ENCODE measurements at places on chromosomes 6 and 20.
A peak's percentile ranks its signal among the peaks of the same experiment; 100 is the strongest.

DNA sequence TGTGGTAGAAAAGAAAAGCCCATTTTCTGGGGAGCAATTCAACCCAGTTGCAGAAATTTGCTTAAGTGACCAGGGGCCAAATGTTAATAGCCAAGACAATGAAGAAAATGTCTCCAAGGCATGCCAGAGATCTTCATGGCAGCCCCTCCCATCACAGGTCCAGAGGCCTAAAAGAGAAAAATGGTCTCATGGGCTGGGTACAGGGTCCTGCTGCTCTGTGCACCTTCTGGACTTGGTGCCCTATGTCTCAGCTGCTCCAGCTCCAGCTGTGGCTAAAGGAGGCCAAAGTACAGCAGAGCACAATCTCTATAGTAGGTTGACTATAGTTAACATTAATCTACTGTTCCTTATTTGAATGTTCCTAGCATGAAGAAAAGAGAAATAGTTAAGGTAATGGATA, 44.7 kb downstream of the FRK start:
- DNase-seq: no peak

DNA sequence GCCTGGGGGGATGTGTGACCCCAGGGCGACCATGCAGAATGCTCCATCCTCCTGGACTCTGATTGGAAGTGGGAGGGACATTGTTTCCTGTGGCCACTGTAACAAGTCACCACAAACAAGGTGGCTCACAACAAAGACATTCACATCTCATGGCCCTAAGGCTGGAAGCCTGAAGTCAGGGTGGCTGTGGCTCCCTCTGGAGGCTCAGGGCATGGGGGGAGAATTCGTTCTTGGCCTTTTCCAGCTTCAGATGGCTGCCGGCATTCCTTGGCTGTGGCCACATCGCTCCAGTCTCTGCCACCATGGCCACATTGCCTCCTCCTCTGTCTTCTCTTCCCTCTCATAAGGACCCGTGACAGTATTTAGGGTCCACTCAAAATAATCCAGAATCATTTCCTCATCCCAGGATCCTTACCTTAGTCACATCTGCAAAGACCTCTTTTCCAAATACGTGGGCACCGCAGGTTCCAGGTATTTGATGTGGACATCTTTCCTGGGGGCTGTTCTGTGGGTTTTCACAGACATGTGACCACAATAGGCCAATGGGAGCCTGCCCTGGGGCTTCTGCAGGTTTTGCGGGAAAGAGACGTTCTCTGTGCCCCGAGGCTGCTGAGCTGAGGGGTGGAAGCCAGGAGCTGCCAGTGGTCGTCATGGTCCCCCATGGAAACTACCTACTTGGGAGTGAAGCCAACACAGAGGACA, 249.3 kb downstream of the PREX1 start:
- no peak for DNase-seq

DNA sequence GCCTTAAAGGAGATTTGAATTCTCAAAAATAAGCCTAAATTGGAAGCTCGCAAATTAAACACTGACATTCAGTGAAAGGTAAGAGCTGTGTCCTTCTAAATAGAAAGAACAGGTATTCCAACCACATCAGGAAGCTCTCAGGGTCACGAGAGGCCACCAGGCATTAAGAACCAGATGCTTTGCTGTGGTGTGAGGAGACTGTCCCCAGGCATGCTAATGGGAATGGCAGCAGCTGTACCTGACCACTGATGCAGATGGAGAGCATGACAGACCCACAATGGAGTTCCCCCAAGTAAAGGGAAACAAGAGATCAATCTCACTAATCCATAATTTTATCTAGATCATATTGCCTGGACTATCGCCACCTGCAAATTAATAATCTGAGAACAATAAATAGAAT, 658.9 kb upstream of the NOX3 start:
- DNase-seq: no peak

GRCh38 chr20:58568126-58568482, 52.9 kb upstream of the APCDD1L start:
- DNase-seq: no peak

- DNase-seq: no peak
Measured at GRCh38 chr20:46253391-46253790, 54.9 kb downstream of the CDH22 start.

DNA sequence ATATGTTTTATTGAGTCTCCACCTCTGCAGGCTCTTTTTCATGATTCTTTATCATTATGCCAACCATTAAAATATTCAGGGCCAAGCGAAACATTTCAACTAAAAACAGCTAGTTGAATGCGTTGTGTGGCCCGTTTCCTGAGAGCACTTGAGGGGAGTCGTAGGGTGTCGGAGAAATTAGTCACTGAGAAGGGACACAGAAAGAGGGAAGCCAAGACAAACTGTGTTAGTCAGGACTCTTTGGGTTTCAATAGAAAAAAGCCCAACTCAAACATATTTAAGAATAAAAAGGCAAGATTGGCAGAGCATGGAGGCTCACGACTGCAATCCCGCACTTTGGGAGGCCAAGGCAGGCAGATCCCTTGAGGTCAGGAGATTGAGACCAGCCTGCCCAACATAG, 58.9 kb downstream of the MAFB start:
- DNase-seq: no peak

GRCh38 chr20:32013326-32013725, 3.1 kb downstream of the CCM2L start:
- no peak for DNase-seq

DNA sequence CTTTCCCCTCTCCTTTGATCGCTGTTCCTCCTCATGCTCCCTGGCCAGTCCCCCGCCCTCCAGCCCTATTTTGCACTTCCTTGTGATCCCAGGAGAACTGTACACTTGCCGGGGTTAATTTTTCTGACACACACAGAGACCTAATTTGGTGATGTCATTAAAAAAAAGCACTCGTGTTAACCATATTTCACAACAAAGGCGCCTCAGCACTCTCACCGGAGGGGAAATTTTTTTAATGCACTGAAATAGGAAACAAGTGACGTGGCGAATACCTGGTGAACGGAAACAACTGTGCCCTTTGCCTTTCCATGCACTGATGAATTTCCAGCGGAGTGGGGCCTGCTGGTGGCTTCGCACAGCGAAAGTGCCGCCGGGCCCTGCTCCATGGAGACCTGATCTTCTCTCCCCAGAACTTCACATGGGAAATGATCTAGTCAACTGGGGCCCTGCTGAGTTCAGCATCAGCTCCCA, 53.9 kb upstream of the TAGAP start:
- peak; percentile 71 for DNase-seq

DNA sequence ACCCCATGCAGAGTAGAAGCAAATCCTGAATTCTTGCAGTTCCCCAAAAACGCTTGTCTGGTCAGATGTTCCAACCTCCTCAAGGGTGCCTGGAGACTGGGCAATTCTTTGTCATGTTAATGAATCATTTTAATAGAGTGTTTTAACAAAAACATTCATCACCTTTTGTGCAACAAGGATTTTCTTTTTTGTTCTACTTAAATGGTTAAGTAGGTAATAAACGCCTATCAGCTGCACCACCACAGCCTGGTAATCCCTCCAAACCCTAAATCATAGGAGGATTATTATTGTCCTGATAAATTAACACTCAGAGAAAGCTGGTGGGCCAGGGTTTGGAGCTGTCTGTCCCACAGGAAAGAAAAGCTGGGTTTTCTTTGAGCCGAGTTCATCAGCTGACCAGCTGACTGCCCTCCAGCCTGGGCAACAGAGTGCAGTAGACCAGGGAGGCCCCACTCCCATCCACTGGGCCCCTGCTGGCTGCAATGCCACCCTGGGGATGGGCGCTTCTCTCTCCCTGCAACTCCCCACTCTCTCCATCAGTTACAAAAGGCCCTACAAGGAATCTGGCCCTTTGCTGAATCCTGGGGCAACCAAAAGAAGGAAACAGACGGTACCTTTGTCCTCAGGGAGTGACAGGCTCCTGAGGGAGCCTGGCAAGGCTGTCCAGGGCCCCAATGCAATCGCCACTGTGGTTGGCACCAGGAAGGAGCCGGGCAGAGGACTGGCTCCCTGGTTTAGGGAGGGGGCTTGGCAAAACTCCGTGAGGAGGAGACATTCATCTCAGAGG, 23.1 kb upstream of the BMP7 start:
- no peak for DNase-seq

GRCh38 chr6:35024551-35025054, 116.5 kb downstream of the TCP11 start:
- no peak for DNase-seq

GRCh38 chr6:56026455-56027180, 151.2 kb upstream of the BMP5 start:
- DNase-seq: no peak

GRCh38 chr6:27894839-27895762, 17.1 kb downstream of the OR2B2 start:
- peak; percentile 76 for DNase-seq

GRCh38 chr6:24930431-24930871, 5.3 kb downstream of the RIPOR2 start:
- no peak for DNase-seq

DNA sequence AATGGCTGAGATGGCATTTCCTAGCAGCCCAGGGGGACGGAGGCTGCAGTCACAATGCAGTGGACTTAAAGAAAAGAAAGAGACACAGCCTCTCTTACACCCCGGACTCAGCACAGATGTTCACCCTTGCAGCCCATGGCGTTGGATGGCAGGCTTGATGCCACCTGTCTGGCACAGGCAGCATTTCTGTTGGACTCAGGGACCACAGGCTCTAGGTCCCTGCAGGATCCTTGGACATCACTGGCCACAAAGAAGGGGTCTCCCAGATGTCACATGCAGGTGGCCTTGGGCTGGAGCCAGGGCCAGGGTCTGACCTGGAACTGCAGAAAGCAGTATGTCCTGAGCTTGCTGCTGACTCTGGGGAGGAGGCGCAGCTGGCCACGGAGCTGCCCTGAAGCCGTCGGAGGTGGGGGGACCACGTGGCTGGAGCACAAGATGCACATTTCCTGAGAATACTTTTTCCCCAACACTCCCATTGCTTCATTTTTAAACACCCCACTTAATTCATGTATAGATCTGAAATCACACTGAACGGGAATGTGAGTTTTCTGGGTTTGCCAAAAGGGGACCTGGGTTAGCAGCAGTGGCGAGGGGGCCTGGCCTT, 102.3 kb upstream of the SULF2 start:
- no peak for DNase-seq

GRCh38 chr6:21708320-21708580, 114.7 kb downstream of the SOX4 start:
- DNase-seq: no peak

DNA sequence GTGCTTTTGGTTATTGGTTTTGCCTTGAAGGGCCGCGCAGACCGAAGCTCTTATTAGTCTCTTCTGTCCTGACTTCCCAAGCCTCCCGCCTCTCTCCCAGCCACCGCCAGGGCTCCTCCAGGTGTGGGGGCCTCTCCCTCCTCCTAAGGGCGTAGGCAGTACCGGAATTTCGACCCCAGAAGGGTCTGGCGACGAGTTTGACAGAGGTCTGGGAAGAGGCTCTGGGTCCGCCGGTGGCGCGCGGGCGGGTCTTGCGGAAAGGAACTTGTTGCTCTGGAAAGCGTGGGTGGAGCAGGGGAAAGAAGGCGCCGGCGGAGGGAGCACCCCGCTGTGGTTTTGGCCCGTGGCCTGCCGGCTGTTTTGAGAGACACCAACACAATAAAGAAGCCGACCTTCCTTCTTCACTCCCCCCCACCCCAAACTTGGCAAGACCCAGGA, 1.8 kb downstream of the PCSK2 start:
- DNase-seq: no peak

GRCh38 chr20:59125836-59126235, 37.8 kb upstream of the ZNF831 start:
- no peak for DNase-seq

DNA sequence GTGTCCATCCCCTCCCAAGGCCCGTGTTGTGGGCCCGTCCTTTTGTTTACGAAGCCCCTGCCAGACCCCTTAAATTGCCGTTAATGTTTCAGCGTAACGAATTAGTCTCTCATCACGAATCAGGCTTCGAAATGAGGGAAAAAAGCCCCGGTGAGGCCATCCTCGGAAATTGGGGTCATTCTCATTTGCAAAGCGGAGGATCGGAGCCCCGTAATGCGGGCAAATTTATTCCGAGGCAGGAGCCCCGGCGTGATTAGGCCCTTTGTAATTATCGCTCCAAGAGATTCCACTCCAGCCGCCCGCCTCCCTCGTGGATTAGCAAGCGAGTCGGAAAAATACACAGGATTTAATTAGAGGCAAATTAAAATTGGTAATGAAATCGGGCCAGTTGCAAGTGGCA, 44.9 kb upstream of the MDFI start:
- no peak for DNase-seq

DNA sequence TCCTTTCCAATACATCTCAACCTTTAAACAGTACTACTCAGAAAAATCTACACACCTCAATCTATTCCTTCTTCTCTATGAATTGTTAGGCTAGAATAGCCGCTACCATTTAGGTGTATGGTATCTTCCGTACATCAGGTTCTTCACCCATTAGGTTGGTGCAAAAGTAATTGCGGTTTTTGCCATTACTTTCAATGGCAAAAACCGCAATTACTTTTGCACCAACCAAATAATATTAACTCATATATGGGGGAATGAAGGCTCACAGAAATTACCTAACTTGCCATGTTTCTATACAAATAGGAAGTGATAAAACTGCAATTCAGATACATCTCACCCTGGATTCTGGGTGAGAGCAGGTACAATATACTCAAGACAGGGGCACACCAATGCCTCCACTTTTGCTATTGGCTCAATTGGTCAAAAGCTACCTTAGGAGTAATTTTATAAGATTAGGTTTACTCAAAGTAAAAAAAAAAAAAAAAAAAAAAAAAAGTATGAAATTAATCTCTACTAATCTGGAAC, 37.7 kb upstream of the ARHGAP18 start:
- no peak for DNase-seq

GRCh38 chr20:36084897-36085613, 69.5 kb upstream of the EPB41L1 start:
- no peak for DNase-seq

DNA sequence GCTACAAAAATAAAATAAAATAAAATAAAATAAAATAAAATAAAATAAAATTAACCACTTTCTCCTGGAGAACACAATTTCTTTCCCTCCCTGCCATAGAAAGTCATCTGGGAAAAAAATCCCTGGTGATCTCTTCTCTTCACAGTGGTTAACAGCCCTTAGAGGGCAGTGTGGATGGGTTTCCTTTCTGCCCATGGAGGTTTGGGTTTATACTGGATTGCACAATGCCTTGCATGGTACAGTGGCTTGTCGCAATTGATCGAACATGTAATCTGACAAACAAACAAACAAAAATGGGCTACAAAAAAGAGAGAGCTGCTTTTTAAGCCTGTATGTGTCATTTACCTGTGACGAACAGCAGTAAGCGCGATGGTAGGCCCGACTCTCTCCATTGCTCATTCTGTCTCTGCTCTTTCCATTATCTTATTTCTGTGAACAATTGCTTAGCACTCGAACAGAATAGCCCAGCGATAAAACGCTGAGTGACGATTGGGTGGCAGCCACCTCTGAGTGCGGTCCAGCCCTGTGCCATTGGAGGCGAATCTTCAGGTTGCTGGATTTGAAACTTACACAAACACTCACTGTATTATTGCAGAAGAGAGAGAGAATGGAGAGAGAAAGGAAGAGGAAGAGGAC, 166.1 kb downstream of the CD83 start:
- DNase-seq: no peak

- no peak for DNase-seq
Measured at GRCh38 chr6:111306104-111306888, 176.7 kb downstream of the REV3L start.

- no peak for DNase-seq
Measured at GRCh38 chr20:60113771-60114170, 155.5 kb downstream of the CDH26 start.
